CD8-positive, alpha-beta memory T cell (primary cell): ENCODE measurements at places on chromosomes 12 and 14.

DNA sequence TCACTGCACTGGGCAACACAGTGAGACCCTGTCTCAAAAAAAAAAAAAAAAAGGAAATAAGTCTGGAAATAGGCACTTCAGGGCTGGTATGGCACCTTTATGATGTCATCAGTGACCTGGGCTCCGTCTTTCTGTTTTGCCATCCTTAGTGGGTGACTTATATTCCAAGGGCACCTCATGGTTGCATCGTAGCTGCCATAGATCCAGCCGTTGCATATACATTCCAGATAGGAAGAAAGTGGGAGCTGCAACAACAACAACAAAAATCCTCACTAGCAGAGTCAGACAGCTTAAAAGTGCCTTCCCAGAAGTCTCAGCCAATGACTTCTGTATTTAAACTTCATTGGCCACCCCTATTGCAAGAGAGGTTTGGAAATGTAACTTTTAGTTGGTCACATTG, 26.4 kb downstream of the MYL2 start:
- no peak for DNase-seq

- no peak for DNase-seq
Observed at GRCh38 chr12:109222062-109222461, 87.0 kb downstream of the FOXN4 start.

DNA sequence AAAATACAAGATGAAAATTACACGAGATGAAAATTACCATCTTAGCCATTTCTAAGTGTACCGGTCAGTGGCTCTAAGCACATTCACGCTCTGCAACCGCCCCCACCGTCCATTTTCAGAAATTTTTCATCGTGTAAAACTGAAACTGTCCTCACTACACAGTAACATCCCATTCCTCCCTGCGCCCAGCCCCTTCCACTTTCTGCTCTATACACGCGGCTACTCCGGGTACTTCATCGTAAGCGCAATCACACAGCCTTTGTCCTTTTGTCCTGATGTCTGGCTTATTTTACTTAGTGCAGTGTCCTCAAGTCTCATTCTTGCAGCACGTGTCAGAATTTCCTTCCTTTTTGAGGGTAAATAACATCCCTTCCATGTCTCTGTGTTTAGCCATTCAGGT, 3.6 kb upstream of the GPR132 start:
- DNase-seq, result no peak

GRCh38 chr12:120710805-120711296, 593 bp downstream of the UNC119B start:
- peak; percentile 54 for DNase-seq

DNA sequence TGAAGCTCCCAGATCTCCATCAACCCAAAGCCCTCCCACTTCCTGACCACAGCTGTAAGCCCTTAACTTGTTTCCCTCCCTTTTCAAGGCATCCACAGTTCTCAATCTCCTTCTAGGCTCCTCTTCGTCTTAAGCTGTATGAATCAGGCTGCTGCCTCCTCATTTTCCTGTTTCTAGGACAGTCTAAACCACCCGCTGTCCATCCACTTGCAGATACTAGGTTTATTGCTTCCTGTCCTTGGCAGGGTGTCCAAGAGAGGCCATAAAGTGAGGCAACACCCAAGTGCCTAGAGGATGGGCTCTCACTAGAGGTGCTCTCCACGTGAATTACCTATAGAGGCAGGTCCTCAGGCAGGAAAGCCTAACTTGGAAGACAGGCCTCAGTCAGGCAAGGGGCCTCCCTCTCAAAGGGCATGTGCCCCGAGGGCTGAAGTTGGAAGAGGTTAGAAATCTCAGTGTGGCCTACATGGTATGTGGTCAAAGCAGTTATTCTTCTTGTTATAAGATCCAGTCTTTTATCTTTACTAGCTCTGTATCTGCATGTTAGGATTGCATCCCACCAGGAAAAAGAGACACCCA, 8.8 kb upstream of the TMEM106C start:
- DNase-seq, result no peak

- no peak for DNase-seq
Observed at GRCh38 chr12:4156317-4156716, 117.2 kb upstream of the CCND2 start.

GRCh38 chr12:103975368-103975767, 9.7 kb downstream of the TDG start:
- no peak for DNase-seq

GRCh38 chr12:93679308-93679925, 2.2 kb downstream of the CRADD start:
- DNase-seq, result no peak

DNA sequence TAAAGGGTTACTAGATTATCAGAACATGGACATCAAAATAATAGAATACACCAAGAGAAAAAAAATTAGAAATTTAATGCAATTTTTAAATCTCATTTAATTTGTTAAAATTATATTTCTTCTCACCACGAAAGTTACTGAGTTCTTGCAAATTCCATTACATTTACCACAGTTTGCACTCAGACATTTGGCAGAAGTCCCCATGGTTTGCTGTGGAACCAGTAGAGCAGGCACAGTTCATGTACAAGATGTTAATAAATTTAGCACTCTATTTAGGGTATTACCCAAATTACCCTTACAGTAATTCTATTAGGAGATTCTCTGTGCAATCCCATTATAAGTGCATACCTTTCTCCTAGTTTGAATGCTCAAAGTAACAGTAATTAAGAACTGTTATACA, 9.7 kb downstream of the SCN8A start:
- no peak for DNase-seq

DNA sequence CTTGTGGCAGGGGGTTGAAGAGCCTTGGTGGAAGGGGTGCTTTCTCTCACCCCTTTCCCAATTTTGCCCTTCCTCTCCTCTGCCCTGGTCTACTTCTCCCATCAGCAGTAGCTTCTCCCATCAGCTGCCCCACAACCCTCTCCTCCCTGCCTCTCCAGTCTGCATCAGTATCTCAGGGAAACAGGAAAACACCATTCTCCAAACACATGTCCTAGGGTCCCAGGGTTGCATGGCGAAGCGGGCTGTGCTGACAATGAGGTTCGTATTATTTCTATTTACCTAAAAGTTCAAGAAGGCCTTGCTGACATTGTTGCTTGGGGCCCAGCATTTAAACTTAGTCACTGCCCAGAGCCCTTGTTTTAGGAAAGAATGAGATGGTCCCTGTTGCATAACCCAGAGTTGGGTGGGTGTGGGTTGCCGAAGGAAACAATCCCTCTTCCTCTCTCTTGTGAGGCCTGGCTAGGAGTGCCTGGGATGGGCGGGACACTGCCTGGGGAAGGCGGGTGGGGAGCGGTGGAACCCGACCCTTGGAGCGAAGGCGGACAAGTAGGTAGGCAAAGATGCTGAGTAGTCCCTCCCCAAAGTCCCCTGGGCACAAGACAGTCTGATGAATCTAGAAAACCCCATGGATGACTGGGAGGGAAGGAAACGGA, 1.3 kb upstream of the IGFBP6 start:
- DNase-seq, result no peak
